Natural killer cell (primary cell): ENCODE measurements at places on chromosomes 6 and 20. TPM values are rescaled to one million over a fixed set of nuclear protein-coding genes. Genes with fewer than 3 reads are reported as not detected.
A peak's percentile ranks its signal among the peaks of the same experiment; 100 is the strongest.

DNA sequence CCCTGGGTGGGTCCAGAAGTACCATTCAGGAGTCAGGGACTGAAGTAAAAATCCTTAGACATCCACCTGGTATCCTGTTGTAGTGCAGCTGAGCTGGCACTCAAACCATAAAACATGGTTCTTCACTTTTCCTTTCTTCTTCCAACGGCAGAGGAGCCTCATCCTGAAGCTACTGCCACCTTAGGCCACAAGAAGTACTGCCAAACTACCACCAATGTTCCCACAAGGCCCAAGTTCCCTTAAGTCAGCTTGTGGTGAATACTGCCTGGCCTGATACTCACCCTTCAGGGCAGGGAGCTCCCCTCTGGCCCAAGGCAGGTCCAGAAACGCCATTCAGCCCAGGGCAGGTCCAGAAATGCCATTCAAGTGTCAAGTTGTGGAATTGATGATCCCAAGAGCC is 1053.4 kb upstream of the CITED2 start:
- DNase-seq: no peak

- DNase-seq: no peak
Measured at GRCh38 chr6:80203283-80203682, 96.8 kb downstream of the BCKDHB start.

GRCh38 chr20:61819921-61820825 is 245.5 kb downstream of the TAF4 start:
- no peak for DNase-seq

- DNase-seq: no peak
Measured at GRCh38 chr20:38429301-38429700, 5.8 kb downstream of the SNHG17 start.

GRCh38 chr20:10447028-10447427 is 11.9 kb downstream of the SLX4IP start:
- DNase-seq: peak; percentile 74

CALHM6 gene
- total RNA-seq: 12.3 TPM

RNF144B gene
- 5.2 TPM for total RNA-seq
